Esophagus mucosa (tissue), 1 donor: ENCODE measurements at places on chromosomes 7 and 10.

- ATAC-seq, result no peak
Measured at GRCh38 chr10:119546009-119546408, 3.5 kb upstream of the RGS10 start.

GRCh38 chr7:128122576-128123290 is 91.5 kb upstream of the LRRC4 start:
- no peak for ATAC-seq

GRCh38 chr10:74669210-74669609 is 157.2 kb upstream of the KAT6B start:
- no peak for ATAC-seq

GRCh38 chr10:70600512-70601395 is 1.8 kb downstream of the PRF1 start:
- ATAC-seq, result no peak

DNA sequence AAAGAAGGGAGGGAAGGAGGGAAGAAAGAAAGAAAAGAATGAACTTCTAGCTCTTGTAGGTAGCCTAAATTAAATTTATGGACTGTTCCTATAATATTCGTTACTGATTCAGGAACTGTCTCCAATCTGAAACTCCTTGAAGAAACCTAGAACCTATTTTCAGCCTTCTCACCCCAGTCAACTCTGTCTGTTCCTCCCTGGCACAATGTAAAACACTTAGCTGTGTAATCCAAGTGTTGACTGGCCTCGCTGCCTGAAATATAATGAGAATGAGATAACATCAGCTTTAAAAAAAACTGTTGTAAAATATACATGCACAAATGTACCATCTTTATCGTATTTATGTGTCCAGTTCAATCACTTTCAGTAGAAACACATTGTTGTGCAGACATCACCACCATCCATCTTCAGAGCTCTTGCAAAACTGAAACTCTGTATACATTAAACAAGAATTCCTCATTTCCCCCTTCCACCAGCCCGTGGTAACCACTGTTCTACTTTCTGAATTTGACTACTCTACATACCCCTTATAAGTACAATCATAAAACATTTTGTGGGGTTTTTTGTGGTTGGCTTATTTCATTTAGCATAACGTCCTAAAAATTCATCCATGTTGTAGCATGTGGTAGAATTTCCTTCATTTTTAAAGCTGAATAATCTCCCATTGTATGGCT is 6.3 kb upstream of the C7orf33 start:
- ATAC-seq, result no peak

- ATAC-seq, result no peak
Measured at GRCh38 chr10:130696870-130697269, 560.7 kb downstream of the GLRX3 start.

- ATAC-seq, result peak; percentile 26
Measured at GRCh38 chr7:107543338-107543993, 20.3 kb downstream of the COG5 start.

- ATAC-seq, result peak; percentile 98
Measured at GRCh38 chr7:116679500-116679899, 7.5 kb downstream of the MET start.

DNA sequence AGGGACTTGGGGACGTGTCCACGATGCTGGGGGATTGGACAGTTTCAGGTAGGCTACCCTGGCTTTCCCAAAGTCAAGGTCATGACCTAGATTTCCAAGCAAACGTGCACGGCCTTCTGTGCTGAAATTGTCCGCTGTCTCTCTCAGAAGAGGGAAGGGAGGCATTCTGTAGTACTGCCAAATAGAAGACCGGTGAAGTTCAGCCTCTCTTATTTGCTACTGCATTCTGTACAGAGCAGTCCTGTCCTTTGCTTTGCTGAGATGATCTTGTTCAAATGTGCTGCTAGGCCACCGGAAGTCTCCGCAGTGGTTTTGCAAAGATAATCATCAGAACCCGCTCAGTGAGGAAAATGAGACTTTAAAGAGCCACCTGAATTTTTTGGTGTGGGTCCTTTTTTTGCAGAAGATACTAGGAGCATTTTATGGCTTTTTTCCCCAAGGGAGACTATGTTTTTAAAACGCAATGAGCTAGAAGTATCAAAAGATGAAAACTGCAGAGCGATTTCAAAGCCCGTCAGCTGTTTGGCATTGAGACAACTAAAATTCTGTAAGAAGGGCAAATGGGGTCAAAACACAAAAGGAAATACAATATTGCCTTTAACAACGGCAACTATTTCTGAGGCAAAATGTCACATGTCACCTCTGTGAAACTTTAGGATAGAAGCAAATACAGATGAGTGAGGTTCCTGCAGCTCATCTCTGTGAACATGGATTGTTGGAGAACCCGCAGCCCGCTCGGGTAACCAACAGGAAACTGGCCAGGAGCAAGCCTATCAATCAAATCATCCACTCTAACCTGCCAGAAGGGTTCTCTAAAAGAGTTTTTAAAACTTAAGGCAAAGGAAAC is 1.3 kb upstream of the NMT2 start:
- ATAC-seq, result no peak

- peak; percentile 39 for ATAC-seq
Measured at GRCh38 chr10:129057856-129058663, 409.0 kb upstream of the MGMT start.

- no peak for ATAC-seq
Measured at GRCh38 chr7:128347647-128348097, 4.0 kb upstream of the RBM28 start.

- no peak for ATAC-seq
Measured at GRCh38 chr7:107164092-107164491, 4.7 kb upstream of the HBP1 start.

GRCh38 chr10:48999346-48999745 is 59.7 kb upstream of the LRRC18 start:
- ATAC-seq, result no peak

DNA sequence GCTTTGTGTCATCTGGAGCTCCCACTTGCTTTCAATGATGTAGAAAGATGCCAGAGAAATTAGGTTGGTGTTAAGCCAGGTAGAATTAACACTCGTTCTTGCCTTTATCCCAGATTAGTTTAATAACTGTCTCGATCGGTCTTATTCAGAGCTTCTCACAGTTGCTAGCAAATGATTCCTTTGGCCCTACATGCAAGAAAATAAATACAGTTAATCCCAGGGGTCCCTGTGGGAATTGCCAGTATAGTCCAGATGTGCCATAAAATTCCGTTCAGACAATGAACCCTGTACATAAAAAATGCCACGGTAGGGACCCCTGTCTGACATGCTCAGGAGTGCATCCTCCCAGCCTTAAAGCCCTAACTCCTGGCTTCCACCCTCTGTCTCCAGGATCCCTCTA is 207.5 kb downstream of the ARHGAP12 start:
- no peak for ATAC-seq

DNA sequence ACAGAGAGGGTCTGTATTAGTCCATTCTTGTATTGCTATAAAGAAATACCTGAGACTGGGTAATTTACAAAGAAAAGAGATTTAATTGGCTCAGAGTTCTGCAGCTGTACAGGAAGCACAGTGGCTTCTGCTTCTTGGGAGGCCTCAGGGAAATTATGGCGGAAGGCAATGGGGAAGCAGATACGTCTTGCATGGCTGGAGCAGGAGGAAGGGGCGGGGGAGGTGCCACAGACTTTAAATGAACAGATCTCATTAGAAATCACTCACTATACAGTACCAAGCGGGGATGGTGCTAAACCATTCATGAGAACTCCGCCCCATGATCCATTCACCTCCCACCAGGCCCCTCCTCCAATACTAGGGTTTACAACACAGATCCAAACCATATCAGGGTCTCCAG is 3.7 kb upstream of the CALU start:
- ATAC-seq, result no peak

GRCh38 chr10:131004276-131004675 is 307.2 kb downstream of the TCERG1L start:
- ATAC-seq, result no peak

GRCh38 chr10:131419797-131420196 is 108.3 kb upstream of the TCERG1L start:
- no peak for ATAC-seq

GRCh38 chr7:153396475-153396874 is 636.9 kb downstream of the ACTR3B start:
- no peak for ATAC-seq

DNA sequence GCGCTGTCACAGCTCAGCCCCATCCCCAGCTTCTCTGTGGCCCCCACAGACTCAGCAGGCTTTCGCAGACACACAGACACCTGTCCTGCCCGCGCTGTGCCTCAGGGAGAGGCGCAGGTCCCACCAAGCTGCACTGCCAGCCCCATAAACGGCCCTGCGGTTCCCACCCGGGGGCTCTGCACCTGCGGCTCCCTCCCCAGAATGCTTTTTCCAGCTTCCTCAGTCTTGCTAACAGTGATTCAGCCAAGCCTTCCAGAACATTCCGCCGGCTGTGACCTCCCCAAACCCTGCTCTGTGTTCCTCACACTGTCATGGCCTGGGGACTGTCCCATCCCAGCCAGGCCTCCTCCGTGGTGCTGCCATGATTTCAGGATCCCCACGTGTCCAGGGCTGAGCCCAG is 27.8 kb upstream of the TNRC18 start:
- ATAC-seq, result peak; percentile 34

GRCh38 chr7:70539205-70539604 is 592.7 kb upstream of the GALNT17 start:
- ATAC-seq, result peak; percentile 67

DNA sequence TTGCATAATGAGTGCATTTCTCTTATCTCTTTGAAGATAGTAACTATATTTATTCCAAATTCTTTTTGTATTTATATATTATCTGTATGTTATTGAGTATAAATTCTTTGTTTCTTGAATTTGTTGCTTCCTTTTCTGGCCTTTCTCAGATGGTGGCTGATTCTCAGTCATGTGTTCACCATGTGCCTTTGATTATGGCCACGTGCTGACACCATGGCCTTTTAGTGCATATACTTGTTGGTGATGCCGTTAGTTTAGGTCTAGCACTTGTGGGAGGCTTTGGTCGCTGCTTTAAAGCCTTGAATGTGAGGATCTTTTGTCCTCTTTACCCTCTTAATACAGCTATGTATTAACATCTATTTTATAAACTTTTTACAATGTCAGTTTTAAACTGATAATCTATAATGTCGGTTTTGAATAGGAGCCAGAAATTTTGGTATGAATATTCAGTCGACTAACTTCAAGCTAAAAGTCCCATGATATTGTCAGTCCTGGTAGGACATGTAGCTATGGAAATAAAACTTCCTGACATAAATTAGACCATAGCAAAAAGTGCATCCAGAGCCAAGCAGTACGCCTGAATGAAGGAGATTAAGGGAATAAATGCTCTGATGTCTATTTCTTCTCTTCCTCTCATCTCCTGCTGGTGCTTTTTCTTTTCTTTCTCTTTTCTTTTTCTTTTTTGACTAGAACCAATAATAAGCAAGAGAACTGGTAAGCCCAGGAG is 130.3 kb downstream of the GNAI1 start:
- no peak for ATAC-seq

- no peak for ATAC-seq
Measured at GRCh38 chr7:28330384-28331070, 81.8 kb upstream of the CREB5 start.

DNA sequence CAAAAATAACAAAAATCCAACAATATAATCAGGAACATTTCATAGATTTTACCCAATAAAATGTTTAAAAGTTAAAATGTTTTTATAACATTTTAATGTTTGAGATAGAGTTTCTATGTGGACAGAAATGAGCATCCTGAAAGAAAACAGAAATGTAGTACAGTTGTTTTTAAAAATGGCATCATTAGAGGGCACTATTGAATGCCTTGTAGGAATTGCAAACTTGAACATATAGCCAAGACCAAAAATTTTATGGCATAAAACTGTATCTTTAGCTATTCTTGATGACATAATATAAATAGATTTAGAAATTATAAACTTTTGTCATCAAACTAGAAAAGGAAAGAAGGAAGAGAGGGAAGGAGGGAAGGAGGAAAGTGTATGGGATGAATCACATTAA is 1372.7 kb downstream of the GATA3 start:
- ATAC-seq, result no peak

DNA sequence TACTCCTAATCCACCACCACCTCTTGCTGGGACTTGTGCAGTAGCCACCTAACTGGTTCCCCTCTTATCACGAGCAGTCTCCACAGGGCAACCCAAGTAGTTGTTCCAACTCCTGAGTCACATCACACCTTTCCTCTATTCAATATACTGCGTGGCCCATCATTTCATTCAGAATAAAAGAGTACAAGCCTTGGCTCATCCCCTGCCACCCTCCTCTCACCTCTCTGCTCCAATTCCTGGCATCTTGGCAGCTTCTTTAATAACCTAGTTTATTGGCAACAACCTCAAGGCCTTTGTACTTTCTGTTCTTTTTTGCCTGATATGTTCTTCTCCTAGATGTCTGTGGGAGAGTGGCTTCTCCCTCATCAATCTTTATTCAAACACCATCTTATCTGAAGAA is 199.4 kb downstream of the KIAA1217 start:
- ATAC-seq, result peak; percentile 88

- peak; percentile 31 for ATAC-seq
Measured at GRCh38 chr7:101390901-101391301, 28.2 kb downstream of the COL26A1 start.
